ENCODE measurements at places on chromosomes 3 and 15. TPM values are rescaled to one million over a fixed set of nuclear protein-coding genes. Genes with fewer than 3 reads are reported as not detected.

Gene C3orf52
- 0.23 TPM for polyA plus RNA-seq

Gene ZSCAN29
- polyA plus RNA-seq = 14.9 TPM

Gene KBTBD13
- not detected for polyA plus RNA-seq

Gene FBXL2
- polyA plus RNA-seq = not detected

Gene CCDC54
- not detected for polyA plus RNA-seq

Gene XCR1
- polyA plus RNA-seq = 0.06 TPM

Gene FEZF2
- not detected for polyA plus RNA-seq

Data from B cell (primary cell).